CD4-positive, alpha-beta T cell treated with Interleukin-15 for 1 hour (primary cell): ENCODE measurements at places on chromosomes 13 and 19.

- DNase-seq = no peak
Observed at GRCh38 chr13:38879278-38879677, 111.4 kb downstream of the STOML3 start.

DNA sequence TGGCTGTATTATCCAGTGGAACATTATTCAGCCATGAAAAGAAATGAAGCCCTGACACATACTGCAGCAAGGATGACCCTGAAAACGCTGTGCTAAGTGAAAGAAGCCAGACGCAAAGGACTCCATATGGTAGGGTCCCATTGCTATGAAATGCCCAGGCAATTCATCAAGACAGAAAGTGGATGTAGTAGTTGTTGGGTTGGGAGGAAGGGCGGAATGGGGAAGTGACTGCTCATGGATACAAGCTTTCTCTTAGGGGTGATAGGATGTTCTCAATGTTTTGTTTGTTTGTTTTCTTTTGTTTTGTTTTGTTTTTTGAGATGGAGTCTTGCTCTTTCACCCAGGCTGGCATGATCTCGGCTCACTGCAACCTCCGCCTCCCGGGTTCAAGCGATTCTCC, 11.1 kb upstream of the CEACAM16 start:
- no peak for DNase-seq

DNA sequence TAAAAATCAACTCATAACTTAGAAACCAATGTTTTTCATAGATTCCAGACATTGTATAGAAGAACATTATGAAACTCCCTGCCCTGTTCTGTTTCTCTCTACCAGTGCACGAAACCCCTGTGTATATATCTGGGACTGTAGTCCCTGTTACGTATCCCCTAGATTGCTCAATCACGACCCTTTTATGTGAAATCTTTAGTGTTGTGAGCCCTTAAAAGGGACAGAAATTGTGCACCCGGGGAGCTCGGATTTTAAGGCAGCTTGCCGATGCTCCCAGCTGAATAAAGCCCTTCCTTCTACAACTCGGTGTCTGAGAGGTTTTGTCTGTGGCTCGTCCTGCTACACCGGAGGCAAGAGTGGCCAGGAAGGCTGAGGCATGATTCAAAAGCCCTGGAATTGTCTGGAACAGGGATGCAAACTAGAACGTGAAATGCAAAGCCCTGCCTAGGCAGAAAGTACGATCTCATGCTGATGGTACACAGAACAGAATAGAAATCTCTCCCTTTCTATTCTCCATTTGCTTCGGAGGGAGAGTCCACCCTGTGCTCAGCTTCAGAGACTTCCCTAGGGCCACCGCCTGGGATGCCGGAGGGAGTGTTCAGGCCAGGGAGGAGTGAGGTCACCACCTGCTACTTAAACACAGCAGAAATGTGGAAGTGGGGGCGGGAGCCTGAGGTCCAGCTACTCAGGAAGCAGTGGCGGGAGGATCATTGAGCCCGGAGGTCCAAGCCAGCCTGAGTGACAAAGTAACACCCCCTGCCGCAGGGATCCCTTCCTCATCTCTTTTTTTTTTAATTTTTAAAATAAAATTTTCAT, 758 bp upstream of the ZNF888 start:
- peak; percentile 50 for DNase-seq

- DNase-seq = no peak
Observed at GRCh38 chr13:48770372-48770771, 116.6 kb downstream of the CYSLTR2 start.

DNA sequence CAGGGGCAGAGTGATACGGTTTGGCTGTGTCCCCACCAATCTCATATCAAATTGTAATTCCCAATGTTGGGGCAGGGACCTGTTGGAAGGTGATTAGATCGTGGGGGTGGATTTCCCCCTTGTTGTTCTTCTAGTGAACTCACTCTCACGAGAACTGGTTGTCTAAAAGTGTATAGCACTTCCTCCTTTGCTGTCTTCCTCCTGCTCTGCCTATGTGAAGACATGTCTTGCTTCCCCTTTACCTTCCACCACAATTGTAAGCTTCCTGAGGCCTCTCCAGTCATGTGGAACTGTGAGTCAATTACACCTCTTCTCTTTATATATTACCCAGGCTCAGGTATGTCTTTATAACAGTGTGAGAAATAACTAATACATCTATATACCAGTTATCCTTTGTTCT, 706.4 kb upstream of the KLHL1 start:
- DNase-seq = no peak

DNA sequence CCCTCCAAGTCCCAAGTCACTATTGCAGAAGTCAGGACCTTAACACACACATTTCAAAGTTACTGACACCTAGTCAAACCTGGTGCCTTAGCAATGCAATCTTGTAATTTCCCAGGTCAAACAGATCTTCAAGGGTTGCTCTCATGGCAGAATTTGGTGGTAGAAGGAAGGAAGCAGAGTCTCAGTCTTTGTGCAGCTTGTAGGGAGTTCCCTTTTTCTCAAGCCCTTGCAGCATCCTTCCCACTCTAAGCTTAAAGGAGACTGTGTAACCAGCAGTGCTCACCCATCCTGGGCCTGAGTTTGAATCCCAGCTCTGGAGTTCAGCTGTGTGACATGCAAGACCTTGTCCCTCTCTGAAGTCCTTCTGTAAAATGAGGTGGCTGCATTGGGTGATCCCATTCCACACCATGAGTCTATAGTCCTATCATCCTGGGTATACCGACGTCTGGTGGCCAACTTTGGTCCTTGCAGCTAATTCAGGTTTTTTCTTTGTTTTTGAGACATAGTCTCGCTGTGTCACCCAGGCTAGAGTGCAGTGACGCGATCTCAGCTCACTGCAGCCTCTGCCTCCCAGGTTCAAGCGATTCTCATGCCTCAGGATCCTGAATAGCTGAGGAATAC, 9.8 kb downstream of the SIGLEC10 start:
- peak; percentile 44 for DNase-seq
